Stimulated activated CD4-positive, alpha-beta T cell treated with anti-CD3 and anti-CD28 coated beads, TNF-alpha, amount 100 ng/mL, for 4 hours (primary cell): ENCODE measurements at places on chromosomes 16 and 17.

DNA sequence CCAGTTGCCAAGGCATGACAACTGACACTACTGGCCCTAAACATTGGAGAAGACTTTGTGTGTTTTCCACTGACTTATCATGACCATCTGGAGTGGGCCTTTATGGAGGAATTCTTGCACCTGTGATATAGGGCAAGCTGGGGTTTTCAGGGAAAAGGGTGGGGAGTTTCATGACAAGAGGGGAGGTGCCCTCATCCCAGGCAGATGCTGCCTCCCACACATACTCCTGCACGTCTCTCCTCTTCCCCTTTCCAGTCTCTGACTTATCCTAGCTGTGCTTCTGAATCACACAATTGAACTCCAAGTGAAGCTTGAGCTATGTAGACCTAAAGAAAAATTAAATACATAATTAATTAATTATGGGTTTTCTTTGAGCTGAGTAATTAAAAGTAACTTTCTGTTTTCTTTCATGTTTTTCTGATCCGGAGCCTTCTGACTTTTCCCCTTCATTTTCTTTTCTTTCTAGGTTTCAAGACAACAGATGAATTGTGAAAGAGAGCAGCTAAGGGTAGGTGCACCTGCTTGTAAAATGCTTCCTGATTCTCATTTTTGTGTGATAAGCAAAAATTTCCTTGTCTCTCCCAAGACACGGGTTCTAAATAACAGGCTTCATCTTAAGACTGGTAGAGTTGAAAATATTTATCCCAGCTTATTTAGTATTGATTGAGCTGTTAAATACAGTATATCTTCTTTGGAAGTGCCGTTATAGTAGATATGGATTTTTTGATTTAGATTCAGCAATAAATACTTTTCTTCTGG is 280.9 kb upstream of the RBFOX1 start:
- DNase-seq: no peak

- no peak for DNase-seq
Measured at GRCh38 chr16:73231944-73232554, 184.1 kb upstream of the ZFHX3 start.

DNA sequence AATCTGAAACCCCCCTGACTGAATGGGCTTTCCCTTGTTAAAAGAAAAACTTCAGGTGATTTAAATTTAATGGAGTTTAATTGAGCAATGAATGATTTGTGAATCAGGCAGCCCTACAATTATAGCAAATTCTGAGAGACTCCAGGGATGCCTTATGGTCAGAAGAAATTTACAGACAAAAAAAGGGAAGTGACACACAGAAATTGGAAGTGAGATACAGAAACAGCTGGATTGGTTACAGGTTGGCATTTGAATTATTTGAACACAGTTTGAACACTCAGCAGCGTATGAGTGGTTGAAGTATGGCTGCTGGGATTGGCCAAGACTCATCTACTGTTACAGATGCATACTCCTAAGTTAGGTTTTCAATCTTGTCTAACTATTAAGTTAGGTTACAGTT is 19.0 kb upstream of the CPHXL start:
- DNase-seq: no peak

DNA sequence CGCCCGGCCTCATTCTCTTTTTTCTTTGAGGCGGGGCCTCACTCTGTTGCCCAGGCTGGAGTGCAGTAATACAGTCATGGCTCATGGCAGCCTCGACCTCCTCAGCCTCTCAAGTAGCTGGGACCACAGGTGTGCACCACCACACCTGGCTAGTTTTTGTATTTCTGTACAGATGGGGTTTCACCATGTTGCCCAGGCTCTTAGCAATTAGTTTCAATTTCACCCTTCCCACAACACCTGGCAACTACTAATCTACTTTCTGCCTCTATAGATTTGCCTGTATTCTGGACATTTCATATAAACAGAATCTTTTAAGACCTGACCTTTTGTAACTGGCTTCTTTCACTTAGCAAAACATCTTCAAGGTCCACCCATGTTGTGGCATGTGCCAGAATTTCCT is 8.0 kb upstream of the NT5M start:
- no peak for DNase-seq

DNA sequence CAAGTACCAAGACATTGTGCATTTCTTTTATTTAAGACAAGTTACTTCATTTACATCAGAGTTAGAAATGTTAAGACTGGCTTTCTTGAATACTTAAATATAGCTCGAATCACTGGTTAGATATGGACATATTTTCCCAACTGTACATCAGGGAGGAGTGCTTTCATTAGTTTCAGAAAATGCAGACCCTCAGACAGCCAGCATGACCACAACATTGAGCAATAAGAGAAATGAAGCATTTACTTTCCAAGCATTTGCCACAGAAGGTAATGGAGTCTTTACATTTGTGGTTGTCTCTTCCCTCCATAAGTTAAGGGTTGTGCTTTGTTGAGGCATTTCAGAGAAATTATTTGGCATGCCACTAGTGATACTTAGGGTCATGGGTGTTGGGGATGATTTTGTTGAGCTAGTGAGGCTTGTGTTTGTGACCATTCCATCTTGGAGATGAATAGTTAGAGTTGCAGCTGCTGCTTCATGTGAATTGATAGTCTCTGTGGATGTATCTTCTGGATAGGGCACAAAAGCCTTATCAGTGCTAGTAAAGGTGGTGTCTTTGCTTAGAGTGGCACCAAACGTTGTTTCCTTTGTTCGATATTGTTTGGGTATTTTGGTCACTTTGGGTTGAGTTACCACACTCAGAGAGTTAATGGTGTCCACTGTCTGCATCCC is 2.1 kb downstream of the OMG start:
- no peak for DNase-seq

- DNase-seq: no peak
Measured at GRCh38 chr16:53805752-53806151, 101.8 kb downstream of the FTO start.

DNA sequence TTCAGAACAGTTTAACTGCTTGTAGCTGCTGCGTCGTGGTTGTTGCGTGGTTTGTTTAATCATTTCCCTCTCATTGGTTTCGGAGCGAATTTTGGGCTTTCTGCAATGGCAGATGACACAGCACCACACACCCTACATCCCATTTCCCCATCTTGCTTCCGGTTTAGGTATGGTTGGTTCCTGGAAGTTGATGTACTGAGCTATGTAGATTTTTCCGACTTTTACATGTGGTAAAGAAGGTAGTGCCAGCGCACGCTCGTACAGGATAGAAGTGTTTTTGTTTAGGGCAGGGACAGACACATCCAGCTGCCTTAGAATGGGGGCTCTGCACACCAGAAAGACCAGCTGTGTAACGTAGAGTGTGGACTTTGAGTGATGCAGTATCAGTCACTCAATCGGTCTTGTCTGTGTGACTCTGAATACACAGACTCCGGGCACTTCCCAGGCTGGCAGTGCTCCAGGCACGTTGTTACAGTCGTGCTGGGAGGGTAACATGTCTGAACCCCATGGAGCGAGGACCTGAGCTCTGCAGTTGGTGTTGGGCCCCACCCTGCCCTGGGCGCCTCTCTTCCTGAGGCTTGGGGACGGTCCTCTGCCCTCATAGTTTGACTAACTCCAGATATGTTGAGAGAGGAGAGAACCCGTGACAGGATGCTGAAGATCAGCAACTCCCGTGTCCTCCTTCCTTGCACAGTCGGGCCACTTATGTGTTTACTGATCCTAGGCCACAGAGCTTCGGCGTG is 172.0 kb upstream of the CHMP6 start:
- no peak for DNase-seq

- no peak for DNase-seq
Measured at GRCh38 chr17:63381101-63381729, 64.9 kb downstream of the CYB561 start.

DNA sequence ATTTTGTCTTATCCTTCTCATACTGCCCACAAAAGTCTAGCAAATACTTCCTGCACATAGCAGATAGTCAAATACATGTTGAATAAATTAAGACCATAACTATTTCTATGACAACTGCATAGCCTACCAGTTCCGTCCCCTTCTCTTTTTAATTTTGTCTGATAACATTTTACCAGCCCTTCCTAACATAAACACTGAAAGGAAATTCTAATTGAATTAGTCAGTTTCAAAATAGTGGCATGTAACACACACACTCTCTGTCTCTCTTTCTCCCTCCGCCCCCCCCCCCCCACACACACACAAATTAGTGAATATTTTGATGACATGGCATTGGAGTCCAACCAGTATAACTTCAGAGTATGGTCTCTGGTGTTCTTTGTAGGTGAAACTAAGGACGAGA is 41.8 kb downstream of the TNRC6C start:
- no peak for DNase-seq

DNA sequence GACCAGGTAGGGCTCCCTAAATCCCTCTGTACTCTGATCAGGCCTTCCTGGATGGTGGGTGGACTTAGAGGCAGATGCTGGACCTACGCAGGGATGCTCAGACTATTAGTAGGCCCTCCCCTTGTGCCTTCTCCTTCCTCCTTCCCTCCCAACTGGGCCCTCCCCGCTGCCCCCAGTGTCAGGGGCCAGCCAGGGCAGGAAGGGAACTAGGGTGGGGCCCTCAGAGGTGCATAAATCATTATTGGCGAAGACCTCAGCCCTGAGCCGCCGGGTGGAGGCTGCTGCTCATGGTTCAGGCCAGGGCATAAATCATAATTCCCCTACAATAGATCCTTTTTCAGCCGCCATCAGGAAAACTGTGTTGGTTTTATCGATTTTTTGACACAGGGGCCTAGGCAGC is 81.4 kb downstream of the MRM1 start:
- no peak for DNase-seq

- no peak for DNase-seq
Measured at GRCh38 chr17:77892469-77893143, 65.9 kb upstream of the TNRC6C start.

GRCh38 chr17:13102477-13102876 is 84.7 kb upstream of the ELAC2 start:
- no peak for DNase-seq

DNA sequence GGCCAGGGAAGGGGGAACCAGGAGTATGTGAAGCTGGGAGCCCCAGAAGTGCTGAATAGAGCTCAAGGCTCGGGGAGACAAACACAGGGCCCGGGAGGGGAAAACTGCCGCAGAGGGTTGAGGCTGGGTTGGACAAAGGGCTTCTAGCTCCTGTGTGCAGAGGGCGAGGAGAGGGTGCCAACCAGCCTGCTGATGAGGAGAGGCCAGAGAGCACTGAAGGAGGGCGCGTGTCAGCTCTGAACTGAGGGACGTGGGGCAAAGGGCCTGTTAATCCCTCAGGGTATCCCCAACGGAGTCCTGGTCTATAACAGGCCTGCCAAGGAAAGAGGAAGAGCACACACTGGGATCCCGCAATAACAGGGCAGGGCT is 151.3 kb downstream of the C16orf78 start:
- no peak for DNase-seq
